IgD-negative memory B cell (primary cell): ENCODE measurements at places on chromosomes 5 and 9. TPM values are rescaled to one million over a fixed set of nuclear protein-coding genes. Genes with fewer than 3 reads are reported as not detected.

FAM78A gene
- polyA plus RNA-seq: 18.3 TPM

TRPM3 gene
- not detected for polyA plus RNA-seq

ACOT12 gene
- polyA plus RNA-seq: not detected

TTC16 gene
- not detected for polyA plus RNA-seq

CD180 gene
- polyA plus RNA-seq: 99.1 TPM

OTP gene
- not detected for polyA plus RNA-seq

CATSPER3 gene
- polyA plus RNA-seq: not detected

CBY3 gene
- polyA plus RNA-seq: 0.64 TPM

PLCXD3 gene
- not detected for polyA plus RNA-seq

SOX30 gene
- polyA plus RNA-seq: 0.81 TPM

GNA14 gene
- not detected for polyA plus RNA-seq

SEMA6A gene
- polyA plus RNA-seq: 1.2 TPM

CXCL14 gene
- polyA plus RNA-seq: not detected

ADGRD2 gene
- not detected for polyA plus RNA-seq

TJP2 gene
- polyA plus RNA-seq: 0.81 TPM

CCDC192 gene
- not detected for polyA plus RNA-seq

ENTR1 gene
- 7.4 TPM for polyA plus RNA-seq

NMUR2 gene
- polyA plus RNA-seq: not detected

SLC6A18 gene
- not detected for polyA plus RNA-seq

PCDHA9 gene
- not detected for polyA plus RNA-seq

SLC34A3 gene
- not detected for polyA plus RNA-seq

GMCL2 gene
- not detected for polyA plus RNA-seq

RGS3 gene
- 16.2 TPM for polyA plus RNA-seq

CEP72 gene
- 5.4 TPM for polyA plus RNA-seq

LECT2 gene
- polyA plus RNA-seq: not detected

MARCOL gene
- not detected for polyA plus RNA-seq

FRMD3 gene
- polyA plus RNA-seq: 1.1 TPM

HAVCR1 gene
- not detected for polyA plus RNA-seq

LRRC19 gene
- not detected for polyA plus RNA-seq

GPRIN1 gene
- polyA plus RNA-seq: 0.35 TPM

SLC36A3 gene
- polyA plus RNA-seq: not detected

PDE6A gene
- 0.05 TPM for polyA plus RNA-seq

PCDHB10 gene
- not detected for polyA plus RNA-seq

FAM153A gene
- not detected for polyA plus RNA-seq

ANKRD18A gene
- not detected for polyA plus RNA-seq

NSG2 gene
- polyA plus RNA-seq: not detected

SLC46A2 gene
- polyA plus RNA-seq: not detected

PRDM9 gene
- polyA plus RNA-seq: not detected

CDH9 gene
- polyA plus RNA-seq: not detected

BTNL3 gene
- not detected for polyA plus RNA-seq

FSD1L gene
- 4.6 TPM for polyA plus RNA-seq

MYOZ3 gene
- not detected for polyA plus RNA-seq

SPINK7 gene
- polyA plus RNA-seq: not detected

RNF224 gene
- polyA plus RNA-seq: not detected

C9orf153 gene
- polyA plus RNA-seq: 0.14 TPM

OR1Q1 gene
- not detected for polyA plus RNA-seq

TMEM215 gene
- not detected for polyA plus RNA-seq

SPINK4 gene
- polyA plus RNA-seq: not detected

PPP2R2B gene
- 0.14 TPM for polyA plus RNA-seq

NTRK2 gene
- not detected for polyA plus RNA-seq

LEAP2 gene
- 1.4 TPM for polyA plus RNA-seq

PCDHB4 gene
- polyA plus RNA-seq: not detected

BARX1 gene
- 0.33 TPM for polyA plus RNA-seq

NOXA1 gene
- 1.4 TPM for polyA plus RNA-seq

ZNF608 gene
- 6.4 TPM for polyA plus RNA-seq

TEX48 gene
- polyA plus RNA-seq: not detected
